ENCODE measurements at places on chromosomes 11 and 22.

DNA sequence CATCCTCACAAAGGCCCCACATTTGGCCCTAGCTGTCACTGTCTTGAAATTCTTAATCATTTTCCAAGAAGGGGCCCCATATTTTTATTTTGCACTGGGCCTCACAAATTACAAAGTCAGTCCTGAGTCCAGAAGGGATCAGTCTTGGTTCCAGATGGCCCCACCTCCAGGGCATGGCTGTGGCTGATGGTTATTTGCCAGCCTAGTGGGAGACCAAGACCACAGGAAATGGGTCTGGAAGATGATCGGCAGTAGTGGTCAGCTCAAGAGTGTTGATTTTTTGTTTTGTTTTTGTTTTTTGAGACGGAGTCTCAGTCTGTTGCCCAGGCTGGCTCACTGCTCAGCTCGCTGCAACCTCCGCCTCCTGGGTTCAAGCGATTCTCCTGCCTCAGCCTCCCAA lies 47.1 kb upstream of the EMID1 start:
- H3K36me3 ChIP-seq: no peaks in the 10 kb centered on the region
- no peak overlapping the region for H3K27ac ChIP-seq
- peaks cover 7% of the 10 kb centered on the region for H3K4me1 ChIP-seq
- H3K27me3 ChIP-seq: no peaks in the 10 kb centered on the region
- DNase-seq: peak; percentile 17

GRCh38 chr22:32558681-32559355 lies 84.2 kb downstream of the FBXO7 start:
- no peaks in the 10 kb centered on the region for H3K36me3 ChIP-seq
- no peak for DNase-seq
- H3K4me3 ChIP-seq: no peak overlapping the region
- H3K27me3 ChIP-seq: no peaks in the 10 kb centered on the region
- no peak overlapping the region for H3K27ac ChIP-seq

GRCh38 chr11:132056689-132057088 lies 686.3 kb downstream of the NTM start:
- H3K4me3 ChIP-seq: no peak overlapping the region
- H3K4me1 ChIP-seq: no peaks in the 10 kb centered on the region
- H3K27me3 ChIP-seq: no peaks in the 10 kb centered on the region
- no peak for DNase-seq
- no peak overlapping the region for H3K27ac ChIP-seq
- H3K36me3 ChIP-seq: no peaks in the 10 kb centered on the region

GRCh38 chr11:61258546-61258945 lies 17.6 kb downstream of the PGA5 start:
- no peaks in the 10 kb centered on the region for H3K36me3 ChIP-seq
- no peaks in the 10 kb centered on the region for H3K27me3 ChIP-seq
- DNase-seq: no peak
- no peak overlapping the region for H3K4me3 ChIP-seq
- H3K4me1 ChIP-seq: no peaks in the 10 kb centered on the region

- H3K36me3 ChIP-seq: peaks cover 19% of the 10 kb centered on the region
- no peak overlapping the region for H3K27ac ChIP-seq
- DNase-seq: no peak
- no peaks in the 10 kb centered on the region for H3K27me3 ChIP-seq
Measured at GRCh38 chr11:46588131-46588530, 5.7 kb downstream of the AMBRA1 start.

DNA sequence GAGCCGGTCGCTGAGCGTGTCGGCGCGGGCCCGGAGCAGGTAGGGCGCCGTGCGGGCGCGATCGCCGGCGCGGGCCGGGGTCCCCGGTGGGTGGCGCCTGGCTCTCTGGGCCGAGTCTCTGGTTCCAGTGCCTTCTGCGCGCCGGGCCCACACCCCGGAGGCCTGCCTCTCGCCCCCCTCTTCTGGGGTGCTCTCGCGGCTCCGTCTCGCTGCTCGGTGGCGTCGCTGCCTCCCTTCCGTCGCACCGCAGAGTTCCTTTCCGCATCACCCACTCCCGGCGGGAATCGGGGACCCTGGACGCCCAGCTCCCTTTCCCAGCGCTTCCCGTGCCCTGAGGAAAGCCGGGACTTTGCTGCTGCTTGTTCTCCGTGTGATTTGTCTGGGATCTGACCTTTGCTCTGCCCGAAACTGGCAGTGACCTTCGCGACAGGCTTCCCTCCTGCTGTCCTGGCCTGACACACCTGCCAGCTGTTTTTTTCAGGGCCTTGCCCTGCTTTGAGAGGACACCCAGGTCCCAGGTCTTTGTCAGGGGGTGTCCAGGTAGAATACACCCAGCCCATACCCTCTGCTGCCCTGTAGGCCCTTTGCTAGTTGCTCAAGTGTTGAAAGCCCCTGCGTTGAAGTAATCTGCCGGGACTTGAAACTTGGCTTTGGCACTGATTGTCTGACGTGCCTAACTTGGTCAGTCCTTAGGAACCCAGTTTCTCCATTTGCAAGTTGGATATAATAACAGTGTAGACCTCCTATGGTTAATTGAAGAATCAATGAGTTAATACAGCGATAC lies 711 bp downstream of the FDX1 start:
- peak overlapping the region; percentile 75 for H3K27ac ChIP-seq
- peaks cover 8% of the 10 kb centered on the region for H3K4me1 ChIP-seq
- no peaks in the 10 kb centered on the region for H3K36me3 ChIP-seq

- no peak overlapping the region for H3K4me3 ChIP-seq
- H3K27ac ChIP-seq: no peak overlapping the region
Measured at GRCh38 chr11:111913031-111913861, 712 bp downstream of the HSPB2 start.

GRCh38 chr22:27205492-27206373 lies 548.3 kb downstream of the MIAT start:
- H3K27ac ChIP-seq: no peak overlapping the region
- no peak for DNase-seq
- H3K4me3 ChIP-seq: no peak overlapping the region
- peaks cover 3% of the 10 kb centered on the region for H3K4me1 ChIP-seq
- peaks cover 12% of the 10 kb centered on the region for H3K27me3 ChIP-seq

GRCh38 chr11:22275600-22275999 lies 62.6 kb upstream of the SLC17A6 start:
- no peak overlapping the region for H3K27ac ChIP-seq
- H3K36me3 ChIP-seq: no peaks in the 10 kb centered on the region
- H3K4me1 ChIP-seq: peaks cover 5% of the 10 kb centered on the region
- H3K4me3 ChIP-seq: no peak overlapping the region

DNA sequence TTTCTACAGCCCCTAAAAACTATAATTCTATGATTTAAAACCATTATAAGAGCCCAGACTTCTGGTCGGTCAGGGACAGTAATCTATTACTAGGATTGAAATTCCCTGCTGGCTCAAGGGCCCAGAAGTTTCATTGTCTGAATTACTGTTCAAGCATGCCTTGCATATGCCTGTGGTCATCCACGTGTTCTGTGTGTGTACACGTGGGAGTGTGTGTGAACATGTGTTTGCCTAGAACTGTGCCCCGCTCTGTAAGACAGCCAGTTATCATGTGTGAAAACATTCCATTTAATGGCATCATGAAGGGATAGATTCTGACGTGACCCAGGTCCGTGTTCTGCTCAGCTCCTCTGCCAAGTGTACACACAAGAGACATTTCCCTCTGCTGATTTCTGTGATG lies 189.3 kb upstream of the NECTIN1 start:
- H3K4me1 ChIP-seq: no peaks in the 10 kb centered on the region
- H3K36me3 ChIP-seq: no peaks in the 10 kb centered on the region
- H3K4me3 ChIP-seq: no peak overlapping the region
- DNase-seq: no peak
- H3K27me3 ChIP-seq: peaks cover 10% of the 10 kb centered on the region

GRCh38 chr11:72069787-72070251 lies 10.5 kb downstream of the NUMA1 start:
- H3K36me3 ChIP-seq: peaks cover 14% of the 10 kb centered on the region
- H3K4me1 ChIP-seq: peaks cover 6% of the 10 kb centered on the region
- H3K27me3 ChIP-seq: no peaks in the 10 kb centered on the region
- DNase-seq: peak; percentile 65
- H3K4me3 ChIP-seq: no peak overlapping the region
- H3K27ac ChIP-seq: no peak overlapping the region

DNA sequence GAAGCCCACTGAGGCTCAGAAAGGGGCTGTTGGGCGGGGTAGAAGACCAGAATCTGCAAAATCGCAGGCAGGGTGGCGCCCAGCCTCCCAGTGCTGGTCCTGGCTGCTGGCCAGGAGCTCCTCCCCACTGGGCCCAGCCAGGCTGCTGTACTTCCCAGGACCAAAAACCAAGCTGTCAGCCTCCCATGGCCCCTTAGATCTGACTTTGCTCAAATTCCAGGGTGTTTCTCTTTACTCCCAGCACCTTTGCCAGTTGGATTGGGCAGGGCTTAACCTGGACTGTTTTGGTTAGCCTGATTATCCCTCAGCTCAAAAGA lies 44.2 kb upstream of the WEE1 start:
- DNase-seq: peak; percentile 60
- peaks cover 26% of the 10 kb centered on the region for H3K36me3 ChIP-seq
- no peaks in the 10 kb centered on the region for H3K4me1 ChIP-seq
- H3K27me3 ChIP-seq: no peaks in the 10 kb centered on the region

GRCh38 chr11:88359541-88359940 lies 22.0 kb upstream of the CTSC start:
- H3K27ac ChIP-seq: no peak overlapping the region
- no peak for DNase-seq
- no peaks in the 10 kb centered on the region for H3K4me1 ChIP-seq

DNA sequence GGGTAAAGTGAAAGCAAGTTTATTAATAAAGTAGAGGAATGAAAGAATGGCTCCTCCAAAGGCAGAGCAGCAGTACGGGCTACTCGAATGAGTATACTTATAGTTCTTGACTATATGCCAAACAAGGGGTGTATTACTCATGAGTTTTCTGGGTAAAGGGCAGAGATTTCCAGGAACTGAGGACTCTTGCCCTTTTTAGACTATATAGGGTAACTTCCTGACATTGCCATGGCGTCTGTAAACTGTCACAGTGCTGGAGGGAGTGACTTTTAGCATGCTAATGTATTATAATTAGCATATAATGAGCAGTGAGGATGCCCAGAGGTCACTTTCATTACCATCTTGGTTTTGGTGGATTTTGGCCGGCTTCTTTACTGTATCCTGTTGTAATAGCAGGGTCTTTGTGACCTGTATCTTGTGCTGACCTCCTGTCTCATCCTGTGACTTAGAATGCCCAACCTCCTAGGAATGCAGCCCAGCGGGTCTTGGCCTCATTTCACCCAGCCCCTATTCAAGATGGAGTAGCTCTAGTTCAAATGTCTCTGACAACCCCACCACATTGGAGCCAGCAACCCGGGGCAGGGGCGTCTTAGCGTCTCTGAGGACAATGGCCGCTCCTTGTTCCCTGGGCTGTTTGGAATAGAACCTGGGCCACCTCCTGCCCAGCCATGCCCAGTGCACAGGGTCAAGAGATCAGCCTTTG lies 34.9 kb upstream of the CD82 start:
- no peaks in the 10 kb centered on the region for H3K27me3 ChIP-seq
- H3K4me1 ChIP-seq: no peaks in the 10 kb centered on the region
- no peak overlapping the region for H3K4me3 ChIP-seq
- no peak for DNase-seq

- no peaks in the 10 kb centered on the region for H3K27me3 ChIP-seq
- H3K27ac ChIP-seq: peak overlapping the region; percentile 96
- peaks cover 3% of the 10 kb centered on the region for H3K4me1 ChIP-seq
- peaks cover 25% of the 10 kb centered on the region for H3K36me3 ChIP-seq
Measured at GRCh38 chr11:63985812-63986155, 454 bp upstream of the OTUB1 start.

GRCh38 chr11:106322106-106322505 lies 244.6 kb downstream of the AASDHPPT start:
- no peaks in the 10 kb centered on the region for H3K4me1 ChIP-seq
- DNase-seq: no peak
- H3K36me3 ChIP-seq: no peaks in the 10 kb centered on the region
- no peak overlapping the region for H3K4me3 ChIP-seq
- no peaks in the 10 kb centered on the region for H3K27me3 ChIP-seq
